Panc1 (cell line): ENCODE measurements at places on chromosomes 1 and 21.

GRCh38 chr1:24364975-24365678, 46.0 kb downstream of the GRHL3 start:
- DNase-seq: peak; percentile 76

GRCh38 chr1:116338400-116338799, 34.6 kb upstream of the ATP1A1 start:
- no peak for DNase-seq

DNA sequence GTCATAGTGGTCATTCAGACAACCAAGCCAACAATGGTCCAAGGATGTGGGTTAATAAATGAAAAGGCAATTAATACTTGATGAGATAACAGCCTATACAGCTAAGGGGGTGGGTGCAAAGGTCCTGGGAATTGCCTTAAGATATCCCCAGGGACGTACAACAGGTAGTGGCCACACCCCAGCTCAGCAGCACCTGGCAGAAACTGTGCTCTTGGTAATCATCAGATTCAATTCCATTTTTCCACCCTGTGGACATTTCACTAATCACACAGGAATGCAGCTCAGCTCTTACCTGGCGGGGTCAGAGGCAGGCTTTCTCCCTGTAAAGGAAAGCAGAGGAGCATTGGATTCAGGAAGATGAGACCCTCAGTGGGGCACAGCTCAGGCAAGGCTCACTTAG, 32.9 kb downstream of the FCRL5 start:
- DNase-seq: no peak

DNA sequence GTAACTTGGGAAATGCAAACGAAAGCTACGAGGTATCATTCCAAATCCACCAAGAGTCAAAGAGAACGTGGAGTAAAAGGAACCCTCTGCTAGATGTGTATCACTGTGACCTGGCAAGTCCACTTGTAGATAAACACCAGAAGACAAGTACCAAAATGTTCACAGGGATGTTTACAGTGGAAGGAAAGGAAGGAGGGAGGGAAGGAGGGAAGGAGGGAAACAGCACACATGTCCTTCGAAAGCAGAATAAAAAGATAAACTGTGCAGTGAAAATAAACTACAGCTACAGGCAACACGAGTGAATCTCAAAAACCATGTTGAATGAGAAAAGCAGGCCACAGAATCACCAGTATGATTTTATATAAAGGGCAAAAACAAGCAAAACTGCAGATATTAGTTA, 59.9 kb downstream of the TP53BP2 start:
- DNase-seq: no peak

- DNase-seq: no peak
These were observed 28.6 kb upstream of the JUN start for GRCh38 chr1:58812468-58812867.

- DNase-seq: no peak
These were observed 3.1 kb upstream of the CD2 start for GRCh38 chr1:116751146-116751545.

DNA sequence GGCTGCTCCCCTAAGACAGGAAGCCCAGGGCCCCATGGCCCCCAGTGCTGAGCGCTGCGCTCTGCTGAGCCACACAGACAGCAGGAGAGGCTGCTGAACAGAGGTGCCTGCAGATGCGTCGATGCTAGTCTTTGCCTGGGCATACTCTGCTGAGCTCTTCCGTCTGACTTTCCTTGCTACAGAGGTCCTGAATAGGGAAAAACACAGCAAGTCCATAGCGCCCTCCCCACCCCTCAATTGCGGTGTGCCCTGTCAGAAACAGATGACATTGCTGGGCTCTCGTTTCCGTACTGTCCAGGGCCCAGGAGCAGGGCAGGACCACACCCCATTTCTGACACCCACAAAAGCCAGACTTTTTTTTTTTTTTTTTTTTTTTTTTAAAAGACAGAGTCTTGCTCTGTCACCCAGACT, 252.5 kb downstream of the SDCCAG8 start:
- DNase-seq: no peak

GRCh38 chr1:39128959-39129358, 75.5 kb upstream of the MACF1 start:
- DNase-seq: no peak

DNA sequence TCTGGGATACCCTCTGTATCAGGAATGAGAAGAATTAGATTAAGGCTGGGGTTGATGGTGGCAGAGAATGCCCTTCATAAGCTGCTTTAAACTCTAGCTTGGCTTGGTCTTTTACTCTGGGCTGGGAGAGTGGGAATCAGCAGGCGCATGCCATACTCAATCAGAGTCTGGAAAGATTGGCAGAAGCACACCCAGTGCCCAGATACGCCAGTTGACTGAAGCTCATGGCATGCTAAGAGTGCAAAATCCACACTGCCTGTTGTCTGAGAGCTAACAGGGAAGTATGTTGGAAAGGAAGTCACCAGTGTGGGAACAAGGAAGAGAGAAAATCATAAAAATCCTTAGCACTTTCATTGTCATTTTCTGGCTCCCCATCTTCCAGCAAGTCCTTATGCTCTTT, 53.0 kb downstream of the HMCN1 start:
- DNase-seq: no peak
